ENCODE measurements at places on chromosomes 5 and 9.

GRCh38 chr9:38338342-38339018 lies 54.0 kb upstream of the ALDH1B1 start:
- DNase-seq, result no peak

- no peak for DNase-seq
These were observed 123.0 kb downstream of the GALNT10 start for GRCh38 chr5:154313360-154314017.

GRCh38 chr5:72815580-72816283 lies 729 bp upstream of the TNPO1 start:
- DNase-seq, result peak; percentile 46

- DNase-seq, result peak; percentile 82
These were observed 6.3 kb upstream of the MXD3 start for GRCh38 chr5:177317959-177318377.

DNA sequence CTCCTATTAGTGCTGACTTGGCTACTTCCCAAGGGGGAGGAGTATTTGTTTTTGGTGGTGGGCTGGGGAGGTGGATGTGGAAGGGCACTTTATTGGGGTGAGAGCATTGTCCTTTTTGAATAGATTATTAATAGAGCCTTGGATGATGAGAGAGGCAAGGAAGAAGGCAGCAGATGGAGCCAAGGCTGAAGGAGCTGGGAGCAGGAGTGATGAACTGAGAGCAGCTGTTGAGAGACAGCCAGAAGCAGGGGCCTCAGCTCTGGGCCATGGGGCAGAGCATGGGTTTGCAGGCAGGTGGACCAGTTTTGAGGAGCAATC lies 29.6 kb downstream of the RGS3 start:
- no peak for DNase-seq

DNA sequence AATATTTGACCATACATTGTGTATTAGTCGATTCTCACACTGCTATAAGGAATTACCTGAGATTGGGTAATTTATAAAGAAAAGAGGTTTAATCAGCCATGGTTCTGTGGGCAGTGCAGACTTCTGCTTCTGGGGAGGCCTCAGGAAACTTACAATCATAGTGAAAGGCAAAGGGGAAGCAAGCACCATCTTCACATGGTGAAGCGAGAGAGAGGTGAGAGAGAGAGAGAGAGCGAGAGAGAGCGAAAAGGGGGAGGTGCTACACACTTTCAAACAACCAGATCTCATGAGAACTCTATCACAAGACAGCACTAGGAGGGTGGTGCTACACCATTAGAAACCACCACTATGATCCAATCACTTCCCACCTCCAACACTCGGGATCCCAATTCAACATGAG lies 4.1 kb upstream of the GRAMD2B start:
- no peak for DNase-seq

- no peak for DNase-seq
These were observed 1353.7 kb upstream of the ACO1 start for GRCh38 chr9:31030741-31031202.

DNA sequence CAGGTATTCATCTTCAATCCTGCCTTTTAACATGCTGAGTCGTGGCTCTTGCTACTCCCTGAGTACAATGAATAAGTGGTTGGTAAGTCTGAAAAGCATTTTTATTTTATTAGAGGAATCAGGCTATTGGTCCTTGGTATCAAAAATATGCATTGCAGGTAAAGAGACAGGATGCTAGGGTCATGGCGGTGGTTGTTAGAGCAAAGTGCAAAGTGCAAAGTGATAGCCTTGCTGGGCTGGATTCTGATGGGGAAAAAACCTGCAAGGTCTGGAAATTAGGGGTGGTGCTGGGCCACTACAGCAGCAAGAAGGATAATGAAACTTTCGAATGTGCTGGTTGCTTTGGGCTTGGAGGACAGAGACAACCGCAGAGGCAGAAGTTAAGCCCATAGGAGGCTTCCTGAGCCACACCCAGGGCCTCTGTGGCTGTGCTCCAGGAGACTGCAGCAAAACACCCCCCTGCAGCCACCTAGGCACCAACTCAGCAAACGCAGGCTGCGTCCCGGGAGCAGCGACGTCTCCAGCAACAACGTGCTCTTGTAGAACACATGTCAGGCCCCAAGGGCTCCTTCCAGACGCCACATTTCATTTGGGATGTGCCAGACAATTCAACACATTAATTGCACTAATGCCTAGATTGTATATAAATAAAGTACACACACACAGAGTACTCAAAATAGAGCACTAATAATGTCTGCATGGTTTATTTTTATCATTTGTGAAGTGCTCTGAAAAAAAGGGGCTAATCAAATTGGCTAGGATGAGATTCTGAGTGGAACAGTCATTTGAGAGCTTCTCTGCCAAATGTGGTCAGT lies 149.8 kb upstream of the RAPGEF1 start:
- DNase-seq, result no peak

DNA sequence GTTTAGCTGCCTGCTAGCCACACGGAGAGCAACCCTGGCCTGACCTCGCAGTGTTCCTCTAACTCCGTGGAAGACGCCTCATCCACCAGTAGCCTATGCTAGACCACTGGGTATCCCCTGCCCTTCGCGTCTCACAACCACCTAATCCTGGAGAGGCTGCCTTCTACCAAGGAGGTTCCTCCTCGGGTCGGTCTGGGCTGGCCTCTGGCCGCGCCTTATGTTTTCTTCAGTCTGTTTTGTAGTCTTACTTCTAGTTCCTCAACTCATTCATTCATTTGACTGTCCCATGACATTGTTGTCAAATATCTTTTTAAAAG lies 1.6 kb upstream of the TPM2 start:
- no peak for DNase-seq

GRCh38 chr5:126520593-126520953 lies 74.4 kb downstream of the ALDH7A1 start:
- no peak for DNase-seq

GRCh38 chr9:38414040-38414723 lies 10.1 kb downstream of the IGFBPL1 start:
- no peak for DNase-seq

GRCh38 chr9:96321515-96321914 lies 19.5 kb upstream of the HSD17B3 start:
- DNase-seq, result no peak

GRCh38 chr5:55916986-55917385 lies 65.8 kb downstream of the IL31RA start:
- DNase-seq, result no peak

DNA sequence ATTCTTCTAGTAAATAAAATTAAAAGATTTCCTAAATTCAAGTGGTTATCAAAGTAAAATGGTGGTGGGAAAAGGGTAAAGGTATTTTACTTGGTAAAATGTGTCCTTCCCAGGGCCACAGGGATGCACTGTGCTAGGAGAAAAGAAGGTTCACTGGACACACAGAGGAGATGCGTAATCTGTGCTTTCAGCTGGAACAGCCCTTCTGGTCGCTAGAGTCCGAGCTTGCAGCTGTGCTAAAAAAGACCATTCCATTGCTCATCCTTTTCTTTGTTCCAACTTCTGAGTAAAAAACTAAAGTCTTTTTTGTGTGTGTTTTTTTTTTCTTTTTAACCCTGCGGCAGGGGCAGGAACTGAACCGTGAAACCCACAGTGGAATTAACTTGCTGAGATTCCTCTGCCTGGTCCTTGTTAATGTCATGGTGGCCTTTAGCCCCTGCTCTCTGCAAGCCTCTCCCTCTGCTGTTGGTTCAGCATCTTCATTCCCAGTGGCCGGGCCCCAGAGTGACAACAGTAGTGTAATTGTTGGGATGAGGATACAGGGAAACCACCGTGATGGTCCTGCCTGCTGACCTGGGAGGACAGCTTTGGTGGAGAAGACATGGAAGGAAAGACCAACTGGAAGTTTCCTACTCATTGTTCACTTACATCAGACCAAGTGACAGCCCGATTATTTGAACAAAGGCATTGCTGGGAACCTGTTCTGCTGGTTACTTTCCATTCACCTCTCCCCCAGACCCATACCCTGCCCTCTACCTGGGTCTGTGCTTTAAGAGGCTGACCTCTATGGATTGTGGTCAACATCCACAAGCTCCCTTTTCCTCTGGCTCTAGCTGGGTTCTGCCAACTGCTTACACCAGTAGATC lies 31.9 kb upstream of the FSTL4 start:
- no peak for DNase-seq

DNA sequence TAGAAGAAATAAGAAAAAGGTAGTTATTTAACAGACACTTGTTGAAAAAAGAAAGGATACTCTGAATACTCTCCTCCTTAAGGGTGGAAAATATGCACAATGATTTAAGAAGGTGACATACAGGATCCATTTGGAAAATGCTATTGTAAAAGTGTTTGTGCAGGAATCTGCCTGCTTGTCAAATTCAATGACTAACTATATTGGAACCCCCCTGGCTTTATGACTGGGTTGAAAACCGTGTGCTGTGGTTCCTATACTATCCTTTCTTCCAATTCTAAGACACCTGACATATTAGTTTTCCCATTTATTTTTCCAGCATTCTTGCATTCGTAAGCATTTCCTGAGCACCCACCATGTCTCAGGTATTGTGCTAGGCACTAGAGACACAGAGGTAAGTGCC lies 220.0 kb downstream of the GLIS3 start:
- no peak for DNase-seq

GRCh38 chr5:32692036-32692746 lies 18.9 kb upstream of the NPR3 start:
- DNase-seq, result no peak

- DNase-seq, result no peak
These were observed 416.1 kb downstream of the TMEM38B start for GRCh38 chr9:106110483-106110882.

GRCh38 chr9:97525451-97525850 lies 24.0 kb downstream of the TMOD1 start:
- no peak for DNase-seq

- no peak for DNase-seq
These were observed 216.0 kb downstream of the ADAMTSL1 start for GRCh38 chr9:18689921-18690320.

- DNase-seq, result no peak
These were observed 6.8 kb downstream of the TENT4A start for GRCh38 chr5:6719896-6720560.

DNA sequence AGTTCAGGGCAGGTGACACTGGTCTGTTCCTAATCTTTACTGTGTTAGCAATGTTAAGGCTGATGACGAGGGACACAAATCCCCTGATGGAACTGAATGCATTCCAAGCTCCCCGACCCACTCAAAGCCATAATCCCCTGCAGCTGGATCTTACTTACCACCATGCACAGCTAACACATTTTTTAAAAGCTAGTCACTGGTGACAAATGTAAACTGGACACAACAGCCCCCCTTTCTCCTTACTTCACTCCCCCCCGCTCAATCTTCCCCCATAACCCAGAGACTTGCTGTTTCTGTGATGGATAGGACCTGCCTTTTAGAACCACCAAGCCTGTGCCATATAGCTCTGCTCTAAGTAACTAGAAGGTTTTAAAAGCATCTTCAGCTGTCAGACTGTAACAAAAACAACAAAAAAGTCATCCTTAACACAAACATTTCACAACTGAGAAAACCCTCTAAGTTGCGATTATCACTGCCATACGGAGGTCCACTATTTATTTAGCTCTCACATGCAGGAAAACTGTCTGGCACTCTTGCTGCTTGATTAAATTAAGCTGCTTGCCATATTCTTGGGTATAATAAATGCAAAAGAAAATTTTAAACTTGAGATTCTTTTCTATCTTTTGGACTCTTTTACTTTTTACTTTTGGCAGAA lies 44.4 kb downstream of the BNC2 start:
- DNase-seq, result no peak

- no peak for DNase-seq
These were observed 9.4 kb upstream of the PRSS3 start for GRCh38 chr9:33785914-33786313.
